ENCODE measurements at places on chromosomes 11 and 22.

- no peak for DNase-seq
Observed at GRCh38 chr11:102886999-102887398, 12.2 kb upstream of the MMP12 start.

DNA sequence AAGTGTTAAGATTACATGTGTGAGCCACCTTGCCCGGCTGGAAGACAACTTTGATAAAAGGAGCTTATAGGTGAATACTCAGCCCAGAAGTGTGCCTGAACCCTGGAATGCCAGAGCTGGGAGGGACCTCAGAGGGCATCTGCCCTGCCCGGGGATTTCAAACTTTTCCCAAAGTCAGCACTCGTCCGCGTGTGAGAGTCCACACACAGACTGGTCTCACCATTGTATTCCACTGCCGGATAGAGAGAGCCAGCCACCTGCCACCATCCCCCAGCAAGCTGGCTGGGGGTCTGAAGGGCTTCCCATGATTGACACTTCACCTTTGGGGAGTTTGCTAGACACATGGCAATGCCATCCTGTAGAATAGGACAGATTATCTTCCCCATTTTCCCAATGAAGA is 49.2 kb downstream of the APOL3 start:
- DNase-seq: no peak

DNA sequence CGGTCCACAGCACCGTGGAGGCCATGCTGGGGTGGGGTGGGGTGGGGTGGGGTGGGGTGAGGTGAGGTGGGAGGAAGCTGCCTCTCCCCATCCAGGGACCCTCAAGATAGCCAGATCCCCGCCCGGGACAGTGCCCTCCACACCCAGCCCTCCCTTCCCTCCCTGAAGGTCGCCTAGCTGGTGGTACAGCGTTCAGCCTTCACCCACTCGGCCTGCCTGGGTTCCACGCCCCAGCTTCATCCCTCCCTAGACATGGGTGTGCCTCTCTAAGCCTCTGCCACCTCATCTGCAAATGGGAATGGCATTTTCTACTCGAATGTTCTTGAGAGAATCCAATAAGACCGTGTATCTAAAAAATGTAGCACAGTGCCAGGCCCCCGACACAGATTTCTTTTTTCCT is 17.8 kb downstream of the KCTD17 start:
- DNase-seq: no peak

GRCh38 chr11:18721561-18722292 is 4.3 kb downstream of the IGSF22 start:
- DNase-seq: peak; percentile 50

GRCh38 chr11:12846786-12847615 is 162.1 kb upstream of the RASSF10 start:
- no peak for DNase-seq

DNA sequence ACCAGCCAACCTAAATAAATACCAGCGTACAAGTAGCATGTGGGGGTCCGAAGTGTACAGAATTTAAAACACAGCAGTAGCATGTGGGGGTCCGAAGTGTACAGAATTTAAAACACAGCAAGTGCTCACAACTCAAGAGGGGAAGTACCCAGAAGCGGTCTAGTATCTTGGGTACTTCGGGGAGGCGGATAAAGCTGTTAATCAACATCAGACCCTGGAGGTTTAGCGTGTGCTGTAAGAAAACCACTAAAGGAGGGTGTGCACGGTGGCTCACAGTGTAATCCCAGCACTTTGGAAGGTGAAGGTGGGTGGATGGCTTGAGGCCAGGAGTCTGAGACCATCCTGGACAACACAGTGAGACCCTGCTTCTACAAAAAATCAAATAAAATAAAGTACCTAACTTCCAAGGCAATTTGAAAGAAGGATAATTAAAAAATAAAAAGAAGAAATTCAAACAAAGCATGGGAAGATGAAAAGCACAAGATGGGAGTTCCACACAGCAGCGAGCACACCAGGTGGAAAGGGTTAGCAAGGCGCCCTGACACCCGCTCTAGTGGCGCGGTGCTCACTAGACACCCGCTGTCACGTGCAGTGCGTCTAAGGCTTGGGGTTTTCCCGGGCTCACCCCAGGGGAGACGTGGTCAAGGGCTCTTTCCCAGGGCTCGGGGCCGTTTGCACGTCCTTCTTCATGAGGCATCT is 35.0 kb upstream of the MOB2 start:
- DNase-seq: no peak

DNA sequence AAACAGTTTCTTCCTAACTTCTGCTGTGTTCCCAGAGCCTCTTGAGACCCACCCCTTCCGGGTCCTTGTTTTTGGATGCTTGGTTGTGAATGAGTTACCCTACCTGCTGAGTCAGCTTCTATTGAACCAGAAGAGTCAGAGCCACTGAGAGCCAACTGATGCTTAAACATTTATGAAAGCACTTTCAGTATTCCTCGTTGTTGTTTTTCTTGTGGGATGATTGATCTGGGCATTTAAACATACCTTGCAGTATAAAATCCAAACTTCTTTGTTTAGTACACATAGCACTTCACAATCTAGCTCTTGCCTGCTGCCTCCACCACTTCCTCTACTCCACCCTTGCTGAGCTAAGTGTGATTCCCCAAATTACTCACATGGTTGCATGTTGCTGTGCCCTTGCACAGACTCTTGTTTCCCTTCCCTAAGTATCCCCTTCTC is 5.5 kb downstream of the PRSS23 start:
- DNase-seq: no peak

- DNase-seq: no peak
Observed at GRCh38 chr11:26199331-26200095, 132.4 kb upstream of the ANO3 start.

DNA sequence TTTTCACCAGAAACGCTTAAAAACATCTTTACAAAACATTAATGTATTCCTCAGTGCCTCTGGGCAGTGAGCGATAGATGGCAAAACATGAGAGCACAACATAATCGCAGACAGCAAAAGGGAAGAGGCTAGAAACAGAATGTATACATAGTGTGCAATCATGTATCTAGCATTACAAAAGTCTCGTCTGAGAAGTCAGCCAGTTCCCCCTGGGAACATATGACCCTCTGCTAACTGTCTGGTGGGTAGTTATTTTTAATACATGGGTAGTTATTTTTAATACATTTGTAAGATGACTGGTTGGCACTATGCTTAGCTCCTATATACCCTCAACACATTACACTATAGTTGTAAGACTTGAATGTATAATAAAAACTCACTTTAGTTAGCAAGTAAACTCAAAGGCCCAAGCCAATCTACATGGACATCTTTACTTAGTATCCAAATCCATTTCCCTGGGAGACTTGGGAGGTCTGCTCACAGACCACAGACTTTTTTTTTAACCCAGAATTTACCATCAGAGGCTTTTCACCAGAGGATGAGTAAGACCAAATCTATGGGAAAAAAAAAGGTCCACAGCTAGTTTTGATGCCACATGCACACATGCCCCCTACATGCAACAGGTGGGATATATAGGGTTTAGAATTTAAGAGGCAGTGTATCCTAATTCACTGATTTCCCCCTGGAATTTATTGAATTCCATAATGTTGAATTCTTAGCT is 71.7 kb downstream of the AMBRA1 start:
- DNase-seq: no peak

DNA sequence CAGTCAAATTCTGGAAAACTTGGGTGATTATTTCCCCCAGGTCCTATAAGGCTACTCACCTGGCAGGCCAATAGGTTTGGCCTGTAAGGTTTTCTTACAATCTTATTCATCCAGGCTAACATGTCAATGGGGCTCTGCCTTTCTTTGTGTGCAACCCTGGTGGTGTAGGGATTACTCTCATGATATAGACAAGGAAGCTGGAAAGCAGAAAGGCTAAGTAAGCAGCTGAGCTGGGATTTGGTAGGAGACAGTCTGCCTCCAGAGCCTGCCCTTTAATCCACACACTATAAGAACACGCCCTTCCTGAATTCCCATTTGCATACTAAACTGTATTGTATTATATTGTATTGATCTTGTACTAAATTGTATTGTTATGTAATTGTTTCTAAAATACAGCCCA is 373.3 kb upstream of the CCDC90B start:
- DNase-seq: no peak

DNA sequence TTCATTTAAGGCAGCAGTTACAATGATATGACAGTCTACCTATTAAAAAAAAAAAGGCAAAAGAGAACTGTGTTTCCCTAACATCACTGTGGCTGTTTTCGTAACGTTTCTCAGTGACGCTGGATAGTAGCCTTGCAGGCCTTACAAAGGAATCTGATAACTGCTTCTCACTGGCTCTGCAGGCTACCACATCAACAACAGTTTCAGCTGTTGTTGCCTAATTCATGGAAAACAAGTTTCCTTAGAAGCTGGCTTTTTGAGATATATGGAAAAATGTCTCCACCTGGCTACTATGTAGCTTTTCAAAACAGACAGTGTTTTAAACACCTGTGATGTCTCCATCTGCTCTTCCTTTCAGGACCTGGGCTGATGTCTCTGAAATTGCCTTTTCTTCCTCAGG is 3.8 kb downstream of the OR51V1 start:
- DNase-seq: no peak

GRCh38 chr22:27370269-27370668 is 431.3 kb downstream of the MN1 start:
- no peak for DNase-seq

DNA sequence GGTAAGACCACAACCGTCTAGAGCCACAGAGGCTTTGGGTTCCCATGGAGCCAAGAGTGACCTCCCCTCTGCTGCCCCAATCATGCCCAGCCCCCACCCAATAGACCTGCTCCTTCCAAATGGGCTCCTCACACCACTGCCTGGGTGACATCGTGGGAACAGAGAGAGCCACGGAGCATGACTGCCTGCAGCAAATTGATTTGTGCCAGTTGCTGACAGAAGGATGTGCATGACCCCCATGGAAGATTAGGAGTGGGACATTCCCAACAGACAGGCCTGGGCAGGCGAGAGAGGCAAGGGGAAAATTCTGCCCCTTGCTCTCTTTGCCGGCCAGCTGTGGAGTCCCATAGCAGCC is 88.5 kb downstream of the TENM4 start:
- no peak for DNase-seq

GRCh38 chr11:83159902-83160865 is 3.3 kb downstream of the PCF11 start:
- DNase-seq: no peak

DNA sequence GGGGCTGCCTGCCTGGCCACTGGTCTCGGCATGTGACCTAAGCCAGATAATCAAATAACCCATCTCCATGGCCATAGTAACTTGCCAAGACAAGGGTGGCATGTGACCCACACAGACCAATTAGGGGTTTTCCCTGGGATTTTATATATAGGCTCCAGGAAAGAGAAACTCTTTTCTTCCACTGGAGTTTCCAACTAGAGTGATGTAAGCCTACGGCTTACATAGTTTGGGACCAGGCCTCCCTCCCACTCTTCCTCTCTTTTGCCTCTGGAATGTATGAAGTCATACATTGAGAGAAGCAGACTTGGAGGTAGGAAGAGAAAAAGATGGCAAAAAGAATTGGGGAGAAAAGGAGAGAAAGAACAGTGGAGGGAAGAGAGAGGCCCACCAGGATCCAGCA is 84.6 kb upstream of the LDLRAD3 start:
- no peak for DNase-seq

GRCh38 chr22:44393066-44393465 is 80.3 kb upstream of the SHISAL1 start:
- DNase-seq: no peak

GRCh38 chr11:36358436-36358835 is 62.3 kb downstream of the PRR5L start:
- DNase-seq: no peak

DNA sequence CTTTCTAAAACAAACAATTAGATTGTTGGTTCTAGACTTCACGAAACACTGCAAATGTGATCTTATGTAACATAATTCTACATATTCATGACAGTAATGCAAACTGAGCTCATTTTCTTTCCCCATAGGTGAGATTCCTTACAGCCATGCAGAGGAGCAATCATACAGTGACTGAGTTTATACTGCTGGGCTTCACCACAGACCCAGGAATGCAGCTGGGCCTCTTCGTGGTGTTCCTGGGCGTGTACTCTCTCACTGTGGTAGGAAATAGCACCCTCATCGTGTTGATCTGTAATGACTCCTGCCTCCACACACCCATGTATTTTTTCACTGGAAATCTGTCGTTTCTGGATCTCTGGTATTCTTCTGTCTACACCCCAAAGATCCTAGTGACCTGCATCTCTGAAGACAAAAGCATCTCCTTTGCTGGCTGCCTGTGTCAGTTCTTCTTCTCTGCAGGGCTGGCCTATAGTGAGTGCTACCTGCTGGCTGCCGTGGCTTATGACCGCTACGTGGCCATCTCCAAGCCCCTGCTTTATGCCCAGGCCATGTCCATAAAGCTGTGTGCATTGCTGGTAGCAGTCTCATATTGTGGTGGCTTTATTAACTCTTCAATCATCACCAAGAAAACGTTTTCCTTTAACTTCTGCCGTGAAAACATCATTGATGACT is 1.5 kb downstream of the OR9G1 start:
- DNase-seq: no peak

GRCh38 chr11:120288021-120288420 is 37.1 kb upstream of the TLCD5 start:
- no peak for DNase-seq

- no peak for DNase-seq
Observed at GRCh38 chr11:78192223-78192719, 3.6 kb downstream of the USP35 start.

GRCh38 chr11:118997627-118998387 is at the start of gene CENATAC:
TSS of gene CENATAC (plus strand) at chr11:118998138. CDS start at chr11:118998198, 60 bp downstream.
- DNase-seq: peak; percentile 90

GRCh38 chr11:62273789-62274275 is 3.9 kb downstream of the SCGB2A2 start:
- no peak for DNase-seq

GRCh38 chr11:119298726-119299125 is 18.2 kb downstream of the MCAM start:
- no peak for DNase-seq

DNA sequence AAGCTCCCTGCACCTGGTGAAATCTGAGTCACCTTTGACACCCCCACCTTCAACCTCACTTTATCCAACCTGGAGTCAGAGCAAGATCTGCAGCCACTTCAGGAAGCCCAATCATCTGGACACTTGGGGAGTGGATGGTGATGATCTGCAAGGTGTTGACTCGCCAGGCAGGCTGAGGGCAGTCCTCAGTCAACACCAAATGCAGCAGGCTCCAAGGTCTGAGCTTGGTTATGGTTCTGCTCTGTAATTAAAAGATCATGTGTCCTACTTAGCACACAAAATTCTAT is 446.9 kb downstream of the BRD1 start:
- DNase-seq: no peak
